Glomerular endothelial cell (primary cell): ENCODE measurements at places on chromosomes 6 and 20.
A peak's percentile ranks its signal among the peaks of the same experiment; 100 is the strongest.

- no peak for DNase-seq
Measured at GRCh38 chr6:21663966-21664313, 70.4 kb downstream of the SOX4 start.

GRCh38 chr6:97645757-97646156 lies 362.7 kb upstream of the MMS22L start:
- no peak for DNase-seq

DNA sequence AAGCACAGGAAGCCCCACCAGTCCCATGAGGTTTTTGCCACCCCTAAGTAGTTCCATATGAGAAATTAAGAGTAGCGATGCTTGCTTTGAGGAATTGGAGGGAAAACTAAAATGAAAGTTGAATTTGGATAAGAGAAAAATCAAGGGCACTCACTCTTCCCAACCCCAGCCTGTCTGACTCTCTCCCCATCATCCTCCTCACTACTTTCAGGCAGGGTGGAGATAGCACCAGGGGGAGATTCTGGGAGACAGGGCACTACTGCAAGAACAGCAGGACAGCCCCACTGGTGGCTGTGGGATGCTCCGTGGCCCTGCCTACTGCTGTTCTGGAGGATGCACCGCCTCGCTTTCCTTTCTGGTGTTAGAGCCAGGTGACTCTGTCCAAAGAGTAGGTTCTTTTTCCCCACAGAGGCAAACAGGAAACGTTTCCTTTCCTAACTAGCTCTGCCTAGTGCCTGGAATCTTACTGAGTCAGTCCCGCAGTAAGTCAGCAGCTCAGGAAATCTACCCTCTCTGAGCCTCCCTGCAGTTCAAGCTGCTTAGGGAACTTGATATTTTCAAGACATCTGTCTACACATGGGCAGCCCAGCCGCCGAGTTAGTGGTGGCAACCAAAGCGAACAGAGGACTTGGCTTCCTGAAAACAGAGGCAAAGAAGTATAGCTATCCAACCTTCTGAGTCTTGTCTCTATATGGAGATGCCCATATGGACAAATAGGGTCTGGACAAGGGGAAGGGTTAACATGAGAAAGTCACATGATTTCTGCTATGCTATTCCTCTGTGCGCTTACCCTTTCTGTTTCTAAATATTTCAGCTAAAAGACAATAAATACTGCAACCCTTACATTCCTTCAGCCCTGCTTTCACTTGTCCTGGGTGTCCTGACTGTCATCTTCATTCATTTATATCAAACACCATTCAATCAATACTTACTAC lies 11.4 kb downstream of the HLA-E start:
- DNase-seq: no peak

GRCh38 chr6:114541794-114542193 lies 199.0 kb upstream of the HS3ST5 start:
- DNase-seq: no peak

- no peak for DNase-seq
Measured at GRCh38 chr6:72941751-72942150, 283.5 kb downstream of the KHDC1L start.

GRCh38 chr6:139256087-139256486 lies 35.7 kb downstream of the TXLNB start:
- DNase-seq: no peak

DNA sequence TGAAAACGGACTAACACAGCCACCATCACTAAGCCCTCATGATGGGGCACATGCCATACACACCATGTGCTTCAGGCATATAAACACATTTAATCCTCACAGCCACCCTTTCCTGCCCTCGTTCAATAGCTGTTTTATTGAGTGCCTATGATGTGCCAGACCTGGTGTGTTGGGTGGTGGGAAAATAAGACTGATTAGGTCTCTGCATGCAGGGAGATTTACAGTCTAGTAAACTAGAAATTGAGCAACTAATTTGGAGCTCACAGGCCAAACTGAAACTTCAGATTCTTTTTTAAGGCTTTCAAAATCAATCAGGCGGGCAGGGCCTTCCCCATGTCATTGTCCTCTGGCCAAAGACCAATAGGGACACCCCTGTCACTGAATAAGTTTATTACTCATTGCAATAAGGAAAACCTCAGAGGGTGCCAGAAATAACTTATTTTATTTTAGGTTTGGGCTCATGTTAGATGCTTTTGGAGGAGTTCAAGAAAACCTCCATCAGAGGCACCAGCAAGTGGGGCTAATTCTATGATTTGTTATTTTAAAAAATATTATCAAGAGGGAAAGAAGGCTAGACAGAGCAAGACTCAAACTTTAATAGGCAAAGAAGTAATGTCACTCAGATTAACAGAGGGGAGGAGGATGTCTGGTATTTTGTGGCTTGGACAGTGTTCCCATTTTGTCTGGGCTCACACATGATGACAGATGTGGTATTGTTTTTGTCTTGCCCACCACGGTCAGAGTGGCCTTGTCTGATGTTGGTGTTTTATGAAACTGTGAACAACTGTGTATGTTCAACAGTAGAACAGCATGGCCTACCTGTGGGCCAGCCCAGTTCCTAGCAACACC lies 12.0 kb downstream of the ZFP64 start:
- no peak for DNase-seq

DNA sequence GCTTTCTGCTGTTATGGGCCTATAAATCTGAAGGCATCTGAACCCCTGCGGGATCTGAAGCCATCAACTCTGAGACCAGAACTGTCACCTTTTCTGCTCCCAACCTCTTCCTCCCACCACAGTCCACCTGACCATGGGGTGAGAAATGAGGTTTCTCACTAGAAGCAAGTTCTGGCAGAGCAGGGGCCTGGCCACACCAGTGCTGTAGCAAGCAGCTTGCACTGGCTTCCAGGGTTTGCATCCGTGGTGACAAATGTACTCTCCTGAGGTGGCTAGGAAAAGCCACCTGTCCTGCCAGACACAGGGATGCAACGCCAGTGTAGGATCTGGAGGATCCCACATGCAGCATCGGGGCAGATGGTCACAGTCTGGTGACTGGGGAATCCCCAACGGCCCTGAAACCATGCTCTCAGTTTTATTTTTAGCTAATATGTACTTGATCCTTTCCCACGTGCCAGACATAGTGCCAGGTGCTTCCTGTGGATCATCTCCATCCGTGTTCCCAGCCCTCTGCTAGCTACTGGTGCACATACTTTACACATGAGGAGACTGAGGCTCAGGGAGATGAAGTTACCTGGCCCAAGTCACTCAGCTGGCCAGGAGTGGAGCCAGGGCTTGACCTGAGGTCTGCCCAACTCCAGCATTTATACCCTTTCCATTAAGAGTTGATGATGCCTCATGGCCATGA lies 122.1 kb upstream of the SPACA1 start:
- DNase-seq: no peak

GRCh38 chr6:87825821-87826221 lies 123.8 kb upstream of the AKIRIN2 start:
- DNase-seq: peak; percentile 4

DNA sequence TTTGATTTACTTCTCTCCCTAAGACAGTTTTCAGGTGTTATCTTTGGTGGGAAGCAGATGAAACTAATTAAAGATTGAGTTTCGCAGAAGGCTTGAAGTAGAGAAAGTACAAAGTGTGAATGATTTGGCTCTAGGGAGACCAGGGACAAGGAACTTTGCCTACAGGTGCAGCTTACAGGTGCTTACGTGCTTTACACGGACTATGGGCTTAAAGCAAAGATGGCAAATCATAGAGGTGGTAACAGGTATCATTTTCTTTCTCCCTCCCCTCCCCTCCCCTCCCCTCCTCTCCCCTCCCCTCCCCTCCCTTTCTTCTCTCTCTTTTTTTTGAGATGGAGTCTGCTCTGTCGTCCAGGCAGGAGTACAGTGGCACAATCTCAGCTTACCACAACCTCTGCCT lies 136.3 kb downstream of the SLC35B3 start:
- DNase-seq: no peak

GRCh38 chr20:24729896-24730605 lies 219.0 kb upstream of the CST7 start:
- DNase-seq: no peak

DNA sequence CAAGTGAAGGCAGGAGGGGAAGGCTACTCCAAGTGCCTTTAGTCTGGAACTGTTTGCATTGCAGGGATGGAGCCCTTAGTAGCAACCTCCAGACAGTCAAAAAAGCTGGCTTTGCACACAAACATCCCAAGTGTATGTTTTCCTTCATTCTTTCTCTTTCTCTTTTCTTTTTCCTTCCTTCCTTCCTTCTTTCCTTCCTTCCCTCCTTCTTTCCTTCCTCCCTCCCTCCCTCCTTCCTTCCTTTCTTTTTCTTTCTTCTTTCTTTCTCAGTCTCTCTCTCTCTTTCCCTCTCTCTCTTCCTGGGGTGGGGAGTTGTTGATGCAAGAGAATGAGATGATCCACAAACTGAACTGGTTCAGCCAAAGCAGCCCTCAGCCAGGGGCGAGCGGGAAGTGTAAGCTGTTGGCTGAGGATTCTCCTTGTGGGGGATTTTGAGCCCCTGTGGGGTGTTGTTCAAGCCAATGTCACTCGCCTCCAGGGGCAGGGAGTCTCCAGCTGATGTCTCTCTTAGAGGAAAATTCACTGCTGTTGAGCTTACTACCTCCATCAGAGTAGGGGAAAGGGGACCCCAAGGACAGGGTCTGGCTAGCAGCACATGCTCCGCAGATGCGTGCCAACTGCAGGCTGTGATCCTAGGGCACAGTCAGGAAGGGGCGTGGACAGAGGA lies 11.7 kb downstream of the RSPO4 start:
- DNase-seq: no peak

DNA sequence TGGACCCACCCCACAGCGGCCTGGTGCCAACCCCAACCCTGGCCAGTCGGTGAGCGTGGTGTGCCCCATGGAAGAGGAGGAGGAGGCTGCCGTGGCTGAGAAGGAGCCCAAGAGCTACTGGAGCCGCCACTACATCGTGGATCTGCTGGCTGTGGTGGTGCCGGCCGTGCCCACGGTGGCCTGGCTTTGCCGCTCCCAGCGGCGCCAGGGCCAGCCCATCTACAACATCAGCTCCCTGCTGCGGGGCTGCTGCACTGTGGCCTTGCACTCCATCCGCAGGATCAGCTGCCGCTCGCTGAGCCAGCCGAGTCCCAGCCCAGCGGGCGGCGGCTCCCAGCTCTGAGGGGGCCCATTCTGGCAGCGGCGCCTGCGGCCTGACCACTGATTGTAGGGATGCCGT lies 23.2 kb downstream of the SDCBP2 start:
- DNase-seq: no peak

GRCh38 chr6:13285705-13286104 lies 42.6 kb downstream of the TBC1D7 start:
- DNase-seq: no peak

DNA sequence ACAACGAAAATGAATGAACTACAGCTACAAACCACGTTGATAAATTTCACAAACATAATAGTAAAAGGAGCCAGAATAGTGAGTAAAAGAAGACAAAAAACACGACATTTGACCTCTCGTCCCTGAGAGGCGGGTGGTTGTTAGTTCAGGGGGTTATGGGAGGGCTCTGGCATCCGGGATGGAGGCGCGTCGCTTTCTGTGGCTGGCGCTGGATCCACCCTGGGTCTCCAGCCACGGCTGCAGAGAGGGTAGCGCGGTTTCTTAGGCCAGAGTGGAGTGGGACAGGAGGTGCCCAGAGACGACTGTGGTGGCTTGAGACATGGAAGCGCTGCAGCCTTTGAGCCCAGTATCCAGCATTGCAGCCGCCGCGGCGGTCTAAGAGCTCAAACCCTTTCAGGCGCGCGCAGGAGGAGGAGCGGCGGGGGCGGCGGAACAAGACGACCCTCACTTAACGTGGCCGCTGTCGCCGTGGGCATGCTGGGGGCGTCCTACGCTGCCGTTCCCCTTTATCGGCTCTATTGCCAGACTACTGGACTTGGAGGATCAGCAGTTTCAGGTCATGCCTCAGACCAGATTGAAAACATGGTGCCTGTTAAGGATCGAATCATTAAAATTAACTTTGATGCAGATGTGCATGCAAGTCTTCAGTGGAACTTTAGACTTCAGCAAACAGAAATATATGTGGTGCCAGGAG lies 3.7 kb upstream of the ZSCAN23 start:
- DNase-seq: no peak
